ENCODE measurements at places on chromosomes 7 and 10.

- no peak for DNase-seq
Measured at GRCh38 chr7:47239034-47239433, 342.9 kb downstream of the TNS3 start.

DNA sequence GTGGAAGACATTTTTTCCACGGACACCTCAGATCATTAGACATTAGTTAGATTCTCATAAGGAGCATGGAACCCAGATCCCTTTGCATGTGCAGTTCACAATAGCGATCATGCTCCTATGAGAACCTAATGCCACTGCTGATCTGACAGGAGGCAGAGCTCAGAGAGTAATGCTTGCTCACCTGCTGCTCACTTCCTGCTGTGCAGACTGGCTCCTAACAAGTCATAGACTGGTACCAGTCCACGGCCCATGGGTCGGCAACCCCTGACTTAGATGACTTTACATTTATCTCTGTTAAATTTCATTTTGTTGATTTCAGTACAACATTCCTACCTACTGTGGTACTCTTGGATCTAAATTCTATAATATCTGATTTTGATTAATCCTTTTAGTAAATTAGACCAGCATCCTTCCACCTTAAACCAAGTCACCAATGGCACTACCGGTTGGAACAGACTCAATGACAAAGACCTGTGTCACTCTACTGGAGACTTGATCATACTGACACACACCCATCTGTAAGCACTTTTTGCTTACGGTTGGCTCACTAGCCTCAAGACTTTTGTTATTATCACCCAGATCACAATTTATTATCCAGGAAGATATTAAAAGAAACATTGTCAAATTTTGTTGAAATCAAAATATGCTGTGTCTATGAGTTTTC, 8.0 kb upstream of the CCDC71L start:
- no peak for DNase-seq

DNA sequence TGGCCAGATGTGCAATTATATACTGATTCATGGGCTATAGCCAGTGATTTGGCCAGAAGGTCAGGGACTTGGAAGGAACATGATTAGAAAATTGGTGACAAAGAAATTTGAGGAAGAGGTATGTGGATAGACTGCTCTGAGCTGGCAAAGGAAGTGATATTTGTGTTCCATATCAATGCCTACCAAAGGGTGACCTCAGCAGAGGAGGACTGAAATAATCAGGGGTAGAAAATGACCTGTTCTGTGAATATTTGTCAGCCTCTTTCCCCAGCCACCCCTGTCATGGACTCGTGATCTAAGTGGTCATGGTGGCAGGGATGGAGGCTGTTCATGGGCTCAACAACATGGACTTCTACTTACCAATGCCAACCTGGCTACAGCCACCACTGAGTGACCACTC, 47.0 kb downstream of the PTPRE start:
- DNase-seq, result no peak

GRCh38 chr10:61779950-61780659, 117.4 kb downstream of the CABCOCO1 start:
- DNase-seq, result no peak

- DNase-seq, result no peak
Measured at GRCh38 chr7:141648276-141649114, 53.5 kb downstream of the DENND11 start.

GRCh38 chr7:151427705-151428377, 12.1 kb downstream of the CRYGN start:
- no peak for DNase-seq

GRCh38 chr7:141027043-141027442, 12.3 kb upstream of the MRPS33 start:
- DNase-seq, result no peak

GRCh38 chr10:67837541-67838314, at the start of gene DNAJC12:
Gene DNAJC12 (minus strand): TSS chr10:67838188. CDS start chr10:67838011, 177 bp downstream.
- DNase-seq, result no peak

DNA sequence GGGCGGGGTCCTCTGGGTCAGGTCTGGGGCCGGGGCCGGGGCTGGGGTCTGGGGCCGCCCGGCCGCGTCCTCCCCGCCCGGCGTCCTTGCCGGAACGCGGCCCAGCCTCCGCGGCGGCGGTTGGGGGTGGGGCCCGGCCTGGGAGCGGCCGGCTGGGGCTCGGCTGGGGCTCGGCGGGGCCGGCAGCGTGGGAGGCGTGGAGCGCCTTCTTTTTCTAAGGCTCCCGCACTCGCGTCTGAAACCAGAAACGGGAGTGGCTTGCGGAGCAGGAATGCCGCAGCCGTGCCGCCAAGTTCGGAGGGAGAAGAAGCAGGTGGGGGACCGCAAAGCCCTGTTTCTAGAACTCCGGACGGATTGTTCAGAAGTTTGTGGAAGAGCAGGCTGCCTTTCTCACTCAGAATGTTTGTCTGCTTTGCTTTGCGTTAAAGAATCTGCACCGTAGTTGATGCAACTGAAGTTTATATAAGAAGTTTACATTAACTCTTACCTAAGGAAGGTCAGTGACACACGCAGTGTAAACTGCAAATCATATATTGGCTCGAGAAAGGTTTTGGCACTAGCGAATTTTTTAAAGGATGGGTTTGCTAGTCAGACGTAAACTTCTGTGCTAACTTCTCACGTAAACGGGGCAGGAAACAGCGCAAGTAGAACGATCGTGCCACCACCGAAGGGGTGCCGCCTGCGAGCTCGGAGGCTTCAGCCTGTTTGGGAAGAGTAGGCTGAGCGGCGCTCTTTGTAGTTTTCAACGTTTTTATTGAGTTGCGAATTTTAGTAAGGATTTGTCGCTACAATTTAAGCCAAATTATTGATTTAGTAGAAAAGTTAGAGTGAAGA, 729 bp downstream of the DNAJB6 start:
- peak; percentile 34 for DNase-seq

- no peak for DNase-seq
Measured at GRCh38 chr7:8442814-8443304, 9.4 kb downstream of the NXPH1 start.

DNA sequence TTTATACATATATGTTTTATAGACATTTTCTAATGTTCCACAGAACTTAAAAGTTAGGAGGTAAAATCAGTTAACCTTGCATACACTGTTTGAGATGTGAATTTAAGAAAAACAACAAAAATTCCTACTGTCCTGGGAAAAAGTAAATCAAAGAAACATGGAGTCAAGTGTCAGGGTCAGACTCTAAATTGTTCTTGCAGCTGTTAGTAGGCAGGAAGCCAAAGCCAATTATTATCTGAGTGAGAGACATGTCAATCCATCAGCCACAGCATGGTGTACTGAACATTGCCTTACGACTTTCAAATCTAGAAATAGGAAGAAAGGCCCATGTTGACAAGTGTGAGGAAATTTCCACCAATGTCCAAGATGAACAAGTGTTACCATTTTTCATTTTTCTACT, 461.2 kb upstream of the MBL2 start:
- no peak for DNase-seq

- DNase-seq, result no peak
Measured at GRCh38 chr7:91892099-91892705, 11.7 kb upstream of the MTERF1 start.

GRCh38 chr7:38066391-38066790, 111.7 kb upstream of the STARD3NL start:
- no peak for DNase-seq

GRCh38 chr10:121244818-121245217, 353.4 kb downstream of the FGFR2 start:
- no peak for DNase-seq

DNA sequence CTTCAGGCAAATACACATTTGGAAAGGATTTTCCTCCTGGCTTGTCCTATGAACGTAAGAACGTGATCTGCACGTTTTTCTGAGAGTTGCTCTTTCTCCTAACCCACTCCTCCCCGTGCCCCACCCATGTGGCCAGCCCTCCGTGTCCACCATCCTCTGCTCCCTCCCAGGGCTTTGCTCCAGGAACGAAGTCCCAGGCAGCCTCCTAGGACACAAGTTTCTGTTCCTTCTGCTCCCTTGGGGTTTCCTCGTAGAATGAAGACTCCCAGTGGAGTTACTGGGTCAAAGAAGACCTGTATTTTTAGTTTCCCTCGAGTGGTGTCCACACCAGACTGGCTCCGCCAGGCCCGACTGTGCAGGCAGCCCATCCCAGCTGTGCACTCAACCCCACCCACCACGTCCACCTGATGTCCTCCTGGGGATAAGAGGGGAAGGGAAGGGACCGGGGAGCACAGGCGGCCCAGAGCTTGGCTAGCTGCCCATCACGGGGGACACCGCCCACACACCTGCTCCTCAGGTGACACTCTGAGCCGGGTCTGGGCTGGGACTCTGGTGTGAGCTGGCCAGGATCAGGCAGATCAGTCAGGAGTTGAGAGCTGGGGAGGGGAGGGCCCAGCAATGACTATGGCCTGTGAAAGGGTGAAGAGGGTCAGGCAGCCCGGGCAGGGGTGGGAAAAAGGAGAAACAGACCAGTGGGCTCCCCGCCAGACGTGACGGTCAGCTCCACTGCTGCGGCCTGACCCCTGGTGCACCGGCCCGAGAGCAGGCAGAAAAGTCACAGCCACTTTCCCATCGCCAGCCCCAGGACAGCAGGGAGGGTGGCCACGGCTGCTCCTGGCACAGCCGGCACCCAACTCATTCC, 54.3 kb upstream of the PPP2R2D start:
- no peak for DNase-seq

GRCh38 chr10:47414227-47414592, 30.1 kb upstream of the ZNF488 start:
- no peak for DNase-seq

DNA sequence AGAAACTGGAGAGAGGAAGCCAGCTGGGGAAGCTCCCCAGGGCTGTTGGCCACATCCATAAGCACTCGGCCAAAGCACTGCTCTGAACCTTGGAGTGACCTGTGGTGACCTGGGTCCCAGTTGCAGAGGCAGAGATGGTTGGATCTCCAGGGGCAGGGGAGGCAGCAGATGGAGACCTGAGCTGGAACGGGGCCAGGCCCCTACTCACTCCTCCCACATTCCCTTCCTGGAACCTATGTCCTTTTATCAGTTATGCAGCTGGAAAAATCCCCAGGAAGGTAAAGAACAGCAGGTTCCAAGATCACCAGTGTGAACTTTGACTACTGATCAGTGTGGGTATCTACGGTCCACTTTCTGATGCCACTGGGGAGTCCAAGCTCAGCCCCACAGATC, 9.6 kb upstream of the PNLIPRP2 start:
- DNase-seq, result no peak

GRCh38 chr7:108614896-108615295, 45.2 kb downstream of the DNAJB9 start:
- no peak for DNase-seq

DNA sequence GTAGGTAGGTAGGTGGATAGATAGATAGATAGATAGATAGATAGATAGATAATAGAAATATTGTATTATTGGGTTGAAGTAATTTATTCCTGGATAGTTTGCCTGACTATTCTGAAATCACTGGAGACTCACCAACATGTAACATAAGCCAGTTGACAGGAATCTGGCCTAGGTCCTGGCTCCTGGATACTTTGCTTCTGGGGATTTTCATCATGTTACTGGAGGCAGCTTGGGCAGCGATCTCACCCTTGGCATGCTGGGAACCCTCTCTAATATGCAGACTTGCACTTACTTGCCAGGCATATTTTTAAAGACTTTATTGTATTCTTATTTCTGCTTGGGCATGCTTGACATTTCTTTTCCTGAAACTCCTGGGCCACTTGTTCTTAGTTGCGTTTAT, 709.1 kb upstream of the FZD8 start:
- no peak for DNase-seq

- no peak for DNase-seq
Measured at GRCh38 chr10:131660427-131660826, 240.4 kb upstream of the PPP2R2D start.

DNA sequence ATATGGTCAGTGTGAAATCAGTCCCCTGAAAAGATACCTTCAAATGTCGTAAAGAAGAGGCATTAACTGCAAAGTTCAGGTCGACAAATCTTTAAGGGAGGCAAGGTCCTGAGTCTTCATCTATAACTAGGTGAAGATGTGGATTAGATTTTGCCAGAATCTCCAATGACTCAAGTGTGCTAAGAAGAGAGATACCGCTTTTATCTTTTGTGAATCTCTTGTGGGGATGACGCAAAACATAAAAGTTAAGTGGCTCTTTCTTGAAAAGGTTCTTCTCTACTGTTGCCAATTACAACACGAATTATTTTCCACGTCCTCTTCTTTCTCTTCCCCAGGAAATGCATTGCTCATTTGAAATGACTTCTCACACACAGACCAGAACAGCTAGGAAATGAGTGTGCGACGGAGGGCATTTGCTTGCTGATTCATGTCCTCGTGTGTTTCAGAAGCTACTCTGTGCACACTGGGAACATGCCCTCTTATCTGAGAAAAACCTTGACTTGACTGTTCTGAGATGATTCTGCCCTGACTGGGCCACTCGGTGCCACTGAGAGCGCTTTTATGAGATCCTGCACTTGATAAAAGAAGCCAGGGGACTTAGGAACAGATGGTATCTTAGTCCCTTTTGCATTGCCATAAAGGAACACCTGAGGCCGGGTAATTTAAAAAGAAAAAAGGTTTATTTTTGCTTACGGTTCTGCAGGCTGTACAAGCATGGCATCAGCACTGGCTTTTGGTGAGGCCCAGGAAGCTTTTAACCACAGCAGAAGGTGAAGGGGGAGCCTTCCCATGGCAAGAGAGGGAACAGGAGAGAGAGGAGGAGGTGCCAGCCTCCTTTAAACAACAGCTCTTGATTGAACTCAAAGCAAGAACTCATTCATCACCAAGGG, 169.5 kb upstream of the PFKP start:
- DNase-seq, result no peak

Data from activated CD8-positive, alpha-beta memory T cell treated with anti-CD3 and anti-CD28 coated beads for 1 hour (primary cell).